Lung (tissue), 17 donors: ENCODE measurements at places on chromosomes 5 and 9.

DNA sequence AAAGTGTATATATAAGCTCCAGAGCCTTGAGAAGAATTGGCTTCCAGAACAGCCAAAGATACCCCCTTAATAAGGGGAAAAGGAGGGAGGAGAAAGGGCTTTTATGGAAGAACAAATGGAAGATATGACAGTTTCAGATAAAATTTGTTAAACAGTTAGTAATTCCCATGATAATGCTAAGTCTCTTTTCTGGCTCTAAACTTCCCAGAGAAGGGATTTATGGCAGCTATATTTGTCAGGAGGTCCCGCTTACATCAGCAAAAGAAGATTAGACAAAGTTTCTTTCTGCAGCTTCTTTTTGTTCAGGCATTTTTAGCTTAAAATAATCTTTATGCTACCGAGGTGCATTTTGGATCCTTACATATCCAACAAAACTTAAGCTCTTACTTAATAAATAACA lies 14.3 kb upstream of the SLC36A3 start:
- H3K4me1 ChIP-seq, result peaks cover 5% of the 10 kb centered on the region
- H3K27ac ChIP-seq, result no peak overlapping the region
- H3K36me3 ChIP-seq, result no peaks in the 10 kb centered on the region
- no peak for DNase-seq
- H3K27me3 ChIP-seq, result no peaks in the 10 kb centered on the region

GRCh38 chr5:160655717-160656116 lies 196.3 kb downstream of the ATP10B start:
- no peaks in the 10 kb centered on the region for H3K4me1 ChIP-seq
- no peak overlapping the region for H3K4me3 ChIP-seq
- H3K27me3 ChIP-seq, result no peaks in the 10 kb centered on the region
- no peaks in the 10 kb centered on the region for H3K36me3 ChIP-seq
- DNase-seq, result no peak

DNA sequence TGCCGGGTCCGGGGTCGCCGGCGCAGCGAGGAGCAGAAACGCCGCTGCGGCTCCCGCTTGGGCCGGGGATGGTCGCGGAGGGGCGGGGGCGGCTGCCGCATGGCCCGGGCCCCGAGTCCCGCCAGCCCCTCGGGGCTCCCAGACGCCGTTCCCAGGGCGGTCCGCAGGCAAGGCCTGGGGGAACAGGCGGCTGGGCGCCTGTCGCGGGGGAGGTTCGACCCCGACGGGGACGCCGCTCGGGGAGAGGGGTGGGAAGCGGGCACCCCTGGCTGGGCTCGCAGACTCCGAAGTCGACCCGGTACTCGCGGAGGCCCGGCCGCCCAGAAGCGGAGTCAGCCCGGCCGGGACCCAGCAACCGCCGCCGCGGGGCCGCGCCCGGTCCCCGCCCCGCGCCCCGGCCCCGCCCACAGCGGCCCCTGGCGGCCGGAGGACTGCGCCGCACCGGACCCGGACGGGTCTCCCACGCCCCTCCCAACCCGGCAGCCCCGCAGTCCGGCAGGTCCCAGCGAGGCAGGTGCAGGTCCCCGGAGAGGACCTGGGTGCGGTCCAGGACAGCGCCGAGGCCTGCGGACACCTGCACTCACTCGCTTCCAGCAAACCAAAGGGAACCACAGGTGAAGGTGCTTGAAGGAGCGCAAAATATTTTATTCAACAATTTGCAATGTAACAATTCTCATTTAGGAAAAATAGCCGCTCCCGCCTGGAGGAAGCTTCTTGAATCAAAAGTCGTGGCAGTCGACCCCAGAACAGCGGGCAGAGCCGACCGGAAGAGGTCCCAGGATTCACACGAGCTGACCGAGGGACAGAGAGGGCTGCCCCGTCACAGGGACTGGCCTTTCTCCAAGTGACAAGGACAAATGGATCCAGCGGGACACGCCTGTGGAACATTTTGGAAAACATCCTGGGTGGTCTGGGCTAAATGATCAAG lies at the start of gene INPP5E:
Gene INPP5E, minus strand, starts transcription at position 365 of the 928 bp plus-strand sequence. CDS start 426 bp downstream, outside the sequence.
- peaks cover 20% of the 10 kb centered on the region for H3K36me3 ChIP-seq
- H3K4me3 ChIP-seq, result peak within 1 kb of the TSS; percentile 78
- no peaks in the 10 kb centered on the region for H3K27me3 ChIP-seq

- H3K27ac ChIP-seq, result no peak overlapping the region
- no peaks in the 10 kb centered on the region for H3K36me3 ChIP-seq
- DNase-seq, result no peak
- H3K4me1 ChIP-seq, result peaks cover 2% of the 10 kb centered on the region
- H3K27me3 ChIP-seq, result no peaks in the 10 kb centered on the region
- H3K4me3 ChIP-seq, result no peak overlapping the region
These were observed 340.2 kb downstream of the ARRDC3 start for GRCh38 chr5:91042936-91043255.
